Neural crest cell (in vitro differentiated cells): ENCODE measurements at places on chromosomes 5 and 9.

- DNase-seq, result no peak
Measured at GRCh38 chr9:88791105-88791805, 200.0 kb upstream of the S1PR3 start.

- no peak for DNase-seq
Measured at GRCh38 chr9:33229359-33230114, 10.4 kb upstream of the SPINK4 start.

DNA sequence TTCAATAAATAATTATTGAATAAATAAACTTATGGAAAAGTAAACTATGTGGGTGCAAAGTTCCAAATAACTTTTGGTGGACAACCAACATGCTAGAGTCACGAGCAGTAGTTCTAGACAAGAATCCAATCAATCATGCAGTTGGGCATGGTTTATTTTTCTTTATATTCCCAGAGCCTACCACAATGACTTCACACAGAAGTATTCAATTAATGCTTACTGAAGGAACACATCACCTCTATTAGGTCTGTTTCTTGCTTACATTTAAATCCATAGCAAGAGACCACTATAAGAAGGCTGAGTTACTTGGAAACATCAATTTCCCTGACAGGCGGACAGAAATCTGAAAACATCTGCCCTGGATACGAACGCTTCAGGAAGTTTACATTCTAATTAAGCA lies 214.2 kb downstream of the TMEM232 start:
- DNase-seq, result no peak

- no peak for DNase-seq
Measured at GRCh38 chr9:5073701-5074100, 88.6 kb downstream of the JAK2 start.

GRCh38 chr5:9790276-9790675 lies 160.1 kb upstream of the TAS2R1 start:
- no peak for DNase-seq

- no peak for DNase-seq
Measured at GRCh38 chr9:79952401-79952800, 380.6 kb downstream of the TLE4 start.
